ENCODE measurements at places on chromosomes 13 and 19.

- peak; percentile 40 for DNase-seq
Measured at GRCh38 chr13:27857282-27857681, 62.5 kb upstream of the PDX1 start.

DNA sequence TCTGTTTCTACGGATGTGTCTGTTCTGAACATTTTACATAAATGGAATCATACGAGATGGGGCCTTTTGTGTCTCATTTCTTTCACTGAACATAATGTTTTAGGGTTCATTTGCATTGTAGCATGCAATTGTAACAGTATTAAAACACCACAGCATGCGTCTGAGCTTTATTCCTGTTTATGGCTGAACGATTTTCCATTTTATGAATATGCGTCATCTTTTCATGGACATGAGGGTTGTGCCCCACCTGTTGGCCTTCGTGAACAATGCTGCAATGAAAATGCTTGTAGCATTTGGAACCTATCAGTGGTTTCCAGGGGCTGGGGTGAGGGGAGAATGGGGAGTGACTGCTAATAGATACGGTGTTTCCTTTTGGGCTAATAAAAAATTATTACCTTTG, 5.1 kb downstream of the OR10H1 start:
- no peak for DNase-seq

GRCh38 chr13:51843529-51843928, 1.4 kb downstream of the TMEM272 start:
- no peak for DNase-seq

GRCh38 chr13:98856983-98857382, 104.5 kb upstream of the SLC15A1 start:
- no peak for DNase-seq

GRCh38 chr13:103539265-103539664, 473.0 kb upstream of the SLC10A2 start:
- DNase-seq, result peak; percentile 67

DNA sequence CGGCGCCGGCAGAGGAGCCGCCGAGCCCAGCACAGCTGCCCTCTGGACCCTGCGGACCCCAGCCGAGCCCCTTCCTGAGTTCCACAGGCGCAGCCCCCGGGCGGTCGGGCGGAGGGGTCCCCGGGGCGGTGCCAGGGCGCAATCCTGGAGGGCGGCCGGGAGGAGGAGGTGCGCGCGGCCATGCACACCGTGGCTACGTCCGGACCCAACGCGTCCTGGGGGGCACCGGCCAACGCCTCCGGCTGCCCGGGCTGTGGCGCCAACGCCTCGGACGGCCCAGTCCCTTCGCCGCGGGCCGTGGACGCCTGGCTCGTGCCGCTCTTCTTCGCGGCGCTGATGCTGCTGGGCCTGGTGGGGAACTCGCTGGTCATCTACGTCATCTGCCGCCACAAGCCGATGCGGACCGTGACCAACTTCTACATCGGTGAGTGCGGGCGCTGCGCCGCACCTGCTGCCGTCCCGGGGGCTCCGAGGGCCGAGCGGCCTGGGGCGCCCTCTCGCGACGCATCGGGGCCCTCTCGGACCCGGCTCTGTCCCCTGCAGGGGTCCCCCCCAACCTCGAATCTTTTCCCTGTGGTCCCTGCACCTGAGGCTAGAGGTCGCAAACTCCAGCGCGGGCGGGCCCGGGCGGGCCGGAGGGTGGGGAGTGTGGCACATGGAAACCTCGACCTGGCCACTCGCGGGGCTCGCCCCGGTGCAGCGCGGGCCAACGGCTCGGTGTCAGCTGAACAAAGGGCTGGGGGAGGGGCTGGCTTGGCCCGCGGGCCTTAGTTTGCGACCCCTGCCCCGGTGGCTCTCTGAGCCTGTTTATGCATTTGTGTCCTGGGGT, at the start of gene KISS1R:
Gene KISS1R (plus strand): TSS at position 11 of the 829 bp plus-strand sequence. CDS start 170 bp downstream, at position 181.
- DNase-seq, result peak; percentile 71

DNA sequence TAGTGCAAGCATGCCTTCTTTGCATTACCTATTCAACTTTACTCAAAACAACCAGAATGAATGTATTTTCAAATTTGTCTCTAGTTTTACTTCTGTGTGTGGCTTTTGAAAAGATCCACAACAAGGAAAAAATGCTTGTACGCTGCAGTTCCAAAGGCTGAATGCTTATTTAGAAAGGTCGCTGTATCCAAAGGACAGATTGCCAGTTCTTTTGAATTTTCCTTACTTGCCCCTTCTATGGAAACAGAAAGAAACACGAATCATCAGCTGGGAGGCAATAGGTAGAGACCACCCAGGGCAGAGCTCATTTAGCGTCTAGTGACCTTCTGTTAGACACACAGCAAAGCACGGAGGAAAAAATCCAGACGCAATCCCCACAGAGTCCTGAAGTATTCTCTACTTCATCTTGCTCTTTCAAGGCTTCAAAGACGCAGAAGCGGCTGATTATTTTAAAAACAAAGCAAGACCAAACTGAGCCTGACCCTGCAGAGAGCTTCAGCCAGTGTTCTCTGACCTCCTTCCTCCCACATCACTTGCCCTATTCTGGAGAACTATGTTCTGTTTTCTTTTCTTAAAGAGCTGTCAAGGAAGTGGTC, 674.6 kb upstream of the SGCG start:
- no peak for DNase-seq

DNA sequence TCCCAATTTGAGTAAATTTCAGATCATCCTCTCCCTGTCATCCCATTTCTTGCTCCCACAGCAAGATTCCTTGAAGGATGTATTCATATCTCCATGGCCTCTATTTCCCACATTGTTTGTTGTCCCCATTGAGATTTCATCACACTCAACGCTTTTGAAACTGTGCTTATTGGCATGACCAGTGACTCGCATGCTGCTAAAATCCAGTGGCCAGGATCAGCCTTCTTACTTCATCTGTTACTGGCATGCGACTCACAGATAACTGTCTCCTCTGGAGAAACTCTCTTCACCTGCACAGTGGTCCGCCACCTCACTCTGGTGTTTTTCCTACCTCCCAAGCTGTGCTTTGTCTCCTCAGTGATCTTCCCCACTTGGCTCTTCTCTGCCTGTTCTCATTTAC, 95.8 kb downstream of the WASF3 start:
- no peak for DNase-seq

- no peak for DNase-seq
Measured at GRCh38 chr19:17936379-17936778, 3.6 kb downstream of the CCDC124 start.

DNA sequence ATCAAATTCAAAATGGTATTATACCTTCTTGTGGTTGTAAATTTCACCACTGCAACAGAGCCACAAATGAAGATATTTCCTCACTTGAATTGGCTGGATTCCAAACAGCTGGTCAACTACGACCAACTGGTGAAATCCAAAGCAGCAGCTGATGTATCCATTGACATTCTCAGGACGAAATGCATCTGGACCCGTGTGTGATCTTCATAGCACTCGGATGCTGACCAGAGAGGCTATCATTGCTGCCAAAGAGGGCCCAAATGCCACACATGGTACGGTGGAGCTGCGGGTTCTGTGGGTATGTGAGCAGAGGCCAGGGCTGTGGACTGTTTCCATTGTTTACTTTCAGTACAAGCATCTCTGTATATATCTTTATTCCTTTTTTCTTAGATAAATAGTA, 25.6 kb upstream of the PCCA start:
- DNase-seq, result no peak

GRCh38 chr13:83232626-83233025, 649.6 kb downstream of the SLITRK1 start:
- no peak for DNase-seq

DNA sequence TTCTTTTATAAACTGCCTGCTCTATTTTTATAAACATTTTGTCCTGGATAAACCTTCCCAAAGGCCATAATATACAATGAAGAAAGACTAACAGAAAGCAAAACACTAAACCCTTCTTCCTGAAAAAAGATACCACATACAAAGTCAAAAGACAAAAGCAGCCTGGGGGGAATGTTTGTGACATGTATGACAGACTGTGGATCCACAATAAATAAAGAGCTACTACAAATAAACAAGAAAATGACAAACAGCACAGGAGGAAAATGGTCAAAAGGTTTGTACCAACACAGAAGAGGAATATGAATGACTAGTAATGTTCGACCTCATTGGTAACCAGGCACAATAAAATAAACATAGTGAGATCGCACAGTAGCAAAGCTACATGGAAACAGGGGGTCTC, 19.8 kb downstream of the AP2S1 start:
- no peak for DNase-seq

GRCh38 chr19:34480491-34480890, 1.1 kb upstream of the WTIP start:
- DNase-seq, result no peak

GRCh38 chr19:1307320-1307719, 21.6 kb downstream of the EFNA2 start:
- no peak for DNase-seq

DNA sequence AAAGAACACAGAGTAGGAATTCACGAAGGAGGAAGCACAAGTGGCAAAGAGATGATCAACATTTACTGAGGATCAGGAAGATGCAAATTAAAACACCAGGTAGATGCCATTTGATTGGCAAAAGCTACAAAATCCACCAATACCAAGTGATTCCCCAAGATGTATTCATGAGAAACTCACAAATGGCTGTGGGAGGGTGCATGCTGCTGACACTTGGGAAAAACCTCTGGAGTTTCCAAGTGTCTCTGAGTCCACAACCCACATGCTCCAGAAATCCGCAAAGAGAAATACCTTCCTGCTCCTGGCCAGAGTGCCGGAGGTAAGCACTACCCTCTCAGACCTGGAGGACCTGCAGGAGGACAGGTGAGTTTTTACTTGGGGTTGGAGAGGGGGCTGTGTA, 35.7 kb downstream of the ARRDC2 start:
- DNase-seq, result no peak

GRCh38 chr19:50500060-50500752, 10.8 kb downstream of the JOSD2 start:
- peak; percentile 59 for DNase-seq

- no peak for DNase-seq
Measured at GRCh38 chr13:44778761-44779484, 202.8 kb upstream of the TSC22D1 start.

GRCh38 chr19:8526345-8527091, 12.6 kb upstream of the ZNF414 start:
- peak; percentile 98 for DNase-seq

DNA sequence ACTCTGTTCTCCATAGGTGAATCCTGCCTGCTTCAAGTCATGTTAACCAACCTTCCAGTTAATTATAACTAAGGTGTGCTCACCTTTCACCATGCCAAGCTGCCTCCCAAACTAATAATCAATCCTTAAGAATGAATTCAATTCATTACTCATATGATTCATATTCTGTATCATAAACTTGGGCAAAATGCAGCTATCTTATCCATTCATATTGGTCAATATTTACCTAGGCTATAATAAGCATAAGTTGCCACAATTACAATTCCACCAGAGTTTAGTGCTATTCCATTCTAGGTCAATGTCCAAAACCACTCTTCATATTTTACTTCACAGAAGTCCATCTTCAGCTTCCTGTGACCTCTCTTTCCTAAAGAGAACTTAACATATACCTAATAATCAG, 13.4 kb downstream of the ELF1 start:
- DNase-seq, result no peak

GRCh38 chr13:73933795-73934194, 200.4 kb downstream of the KLF12 start:
- DNase-seq, result no peak
